DMS153 (cell line): ENCODE measurements at places on chromosomes 12 and 14.

GRCh38 chr14:76908834-76909233 is 82.6 kb downstream of the LRRC74A start:
- DNase-seq: no peak

DNA sequence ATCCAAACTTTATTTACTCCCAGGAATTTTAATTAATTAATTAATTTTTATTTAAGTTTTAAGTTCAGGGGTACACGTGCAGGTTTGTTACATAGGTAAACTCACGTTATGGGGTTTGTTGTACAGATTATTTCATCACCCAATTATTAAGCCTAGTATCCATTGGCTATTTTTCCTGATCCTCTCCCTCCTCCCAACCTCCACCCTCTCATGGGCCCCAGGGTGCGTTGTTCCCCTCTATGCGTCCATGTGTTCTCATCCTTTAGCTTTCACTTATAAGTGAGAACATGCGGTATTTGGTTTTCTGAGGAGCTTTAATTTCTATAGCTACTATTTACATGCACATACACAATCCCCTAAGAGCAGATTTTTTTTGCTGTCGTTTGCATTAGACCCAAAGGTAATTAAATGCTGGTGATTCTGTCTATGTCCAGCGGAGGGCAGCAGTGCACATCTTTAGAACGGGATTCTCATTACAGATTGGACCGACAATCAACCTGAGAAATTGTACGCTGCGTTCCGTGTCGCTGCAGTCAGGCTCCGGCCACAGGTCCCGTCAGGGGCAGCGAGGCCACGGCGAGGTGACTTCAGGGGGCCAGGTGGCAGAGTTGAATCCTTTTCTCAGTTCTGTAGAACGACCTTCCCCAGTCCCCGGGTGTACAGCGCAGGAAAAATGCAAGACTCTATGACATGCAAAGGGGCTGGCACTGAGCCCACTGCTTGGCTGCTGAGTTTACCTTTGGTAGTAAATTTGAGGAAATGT is 11.6 kb downstream of the TMEM30B start:
- DNase-seq: peak; percentile 60

- DNase-seq: no peak
These were observed 239.4 kb upstream of the PDE3A start for GRCh38 chr12:20128928-20129327.

- DNase-seq: no peak
These were observed 90.9 kb upstream of the CPM start for GRCh38 chr12:69023840-69024239.

DNA sequence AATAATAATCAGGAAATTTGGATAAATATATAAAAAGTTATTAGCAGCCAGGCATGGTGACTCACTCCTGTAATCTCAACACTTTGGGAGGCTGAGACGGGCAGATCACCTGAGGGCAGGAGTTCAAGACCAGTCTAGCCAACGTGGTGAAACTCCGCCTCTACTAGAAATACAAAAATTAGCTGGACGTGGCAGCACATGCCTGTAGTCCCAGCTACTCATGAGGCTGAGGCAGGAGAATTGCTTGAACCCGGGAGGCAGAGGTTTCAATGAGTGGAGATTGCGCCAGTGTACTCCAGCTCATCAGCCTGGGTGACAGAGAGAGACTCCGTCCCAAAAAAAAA is 64.5 kb downstream of the SYT1 start:
- no peak for DNase-seq

DNA sequence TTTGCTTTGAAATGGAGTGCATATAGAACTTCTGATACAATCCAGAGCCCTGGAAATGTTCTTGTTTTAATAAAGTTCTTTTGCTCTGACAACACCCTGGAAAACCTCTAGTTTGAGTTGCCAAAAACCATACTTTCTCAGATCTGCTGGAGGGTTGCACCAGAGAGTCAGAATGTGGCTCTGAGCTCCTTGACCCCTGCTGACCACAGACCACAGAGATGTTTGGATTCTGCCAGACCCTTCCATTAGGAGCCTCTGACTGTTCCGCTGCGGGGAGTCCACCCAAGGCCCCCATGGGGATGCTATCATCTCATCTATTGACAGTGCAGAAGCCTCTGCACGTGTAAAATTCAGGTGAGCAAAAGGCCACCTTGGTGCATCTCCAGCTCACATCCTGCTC is 332.6 kb downstream of the GLT1D1 start:
- no peak for DNase-seq

- DNase-seq: no peak
These were observed 72.4 kb upstream of the SSTR1 start for GRCh38 chr14:38135106-38135867.

DNA sequence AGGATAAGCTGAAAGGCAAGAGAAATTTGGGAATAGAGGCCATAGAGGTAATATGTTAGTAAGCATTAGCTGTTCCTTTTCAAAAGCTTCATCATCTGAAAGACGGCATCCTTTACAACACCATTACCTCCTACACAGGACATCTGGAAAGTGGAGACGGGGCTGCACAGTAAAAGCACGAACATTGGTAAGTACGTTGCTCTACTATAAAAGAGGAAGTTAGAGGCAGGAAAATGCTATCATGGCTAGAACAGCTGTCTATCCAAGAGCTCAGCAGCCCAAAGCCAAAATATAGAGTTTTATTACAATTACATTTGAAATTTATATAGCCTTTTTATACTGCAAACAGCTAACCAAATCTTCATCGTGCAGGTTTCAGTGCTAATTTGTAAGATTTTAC is 172.3 kb upstream of the GRIP1 start:
- DNase-seq: no peak

DNA sequence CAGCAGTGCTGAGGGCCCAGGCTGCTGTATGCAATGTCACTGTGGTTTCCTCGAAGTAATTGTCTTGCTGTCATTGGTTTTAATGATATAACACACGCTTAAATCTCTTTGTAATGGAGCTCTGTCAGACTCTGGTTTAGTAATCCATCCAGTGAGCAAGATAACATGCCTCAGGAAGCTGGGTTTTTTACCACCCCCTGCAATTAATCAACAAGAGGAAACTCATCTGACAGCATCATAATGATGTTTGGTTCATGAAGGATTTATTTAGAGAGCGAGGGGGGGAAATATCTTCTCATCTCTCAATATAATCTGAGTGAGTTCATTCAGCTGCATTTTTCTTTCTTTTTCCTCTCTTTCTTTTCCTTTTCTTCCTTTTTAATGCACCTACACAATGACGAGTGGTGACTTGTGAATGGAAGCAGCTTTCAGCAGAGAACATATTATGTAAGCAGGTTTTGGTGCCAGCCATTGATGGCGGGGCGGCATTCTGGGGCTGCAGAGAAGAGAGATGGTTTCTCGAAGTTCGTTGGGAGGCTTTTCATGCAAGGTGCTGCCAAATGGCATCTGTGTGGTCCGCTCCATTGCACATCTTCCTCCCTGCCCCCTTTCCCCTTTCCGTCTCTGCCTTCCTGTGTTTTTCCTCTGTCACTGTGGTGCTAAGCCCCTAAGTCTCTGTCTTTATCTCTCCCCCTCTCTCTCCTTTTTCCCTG is 6.7 kb downstream of the RPH3A start:
- no peak for DNase-seq

GRCh38 chr12:14665354-14666348 is 30.7 kb downstream of the GUCY2C start:
- peak; percentile 93 for DNase-seq

DNA sequence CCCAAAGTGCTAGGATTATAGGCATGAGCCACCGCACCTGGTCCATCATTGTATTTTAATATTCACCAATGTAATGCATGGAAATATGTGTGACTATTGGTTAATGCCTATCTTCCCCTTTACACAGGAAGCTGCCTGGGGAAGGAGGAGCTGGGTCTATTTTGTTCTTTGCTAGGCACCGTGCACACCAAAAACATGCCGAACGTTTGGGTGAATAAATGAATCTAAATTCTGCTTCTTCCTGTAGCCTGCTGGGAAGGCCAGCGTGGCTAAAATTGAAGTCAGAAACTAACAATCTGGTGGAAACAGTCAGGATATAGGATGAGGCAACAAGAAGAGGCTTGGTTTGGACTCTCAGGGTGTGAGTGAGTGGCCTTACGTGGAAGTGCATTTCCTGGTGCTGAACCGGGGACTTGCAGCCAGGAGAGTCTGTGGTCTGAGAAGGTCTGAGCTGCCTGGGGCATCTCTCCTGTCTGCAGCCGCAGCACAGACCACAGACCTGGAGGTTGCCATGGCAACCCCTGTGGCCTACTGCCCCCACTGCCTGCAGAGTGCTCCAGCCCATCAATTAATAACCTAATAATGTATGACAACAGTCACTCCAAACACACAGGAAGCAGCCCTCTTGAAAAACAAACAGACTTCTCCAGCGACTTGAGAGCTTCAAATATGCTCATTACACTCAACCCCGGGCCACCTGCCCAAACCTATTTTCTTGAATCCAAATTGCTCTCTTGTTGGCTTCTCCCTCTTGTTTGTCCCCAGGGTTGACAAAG is 5.5 kb upstream of the GPR68 start:
- peak; percentile 88 for DNase-seq

DNA sequence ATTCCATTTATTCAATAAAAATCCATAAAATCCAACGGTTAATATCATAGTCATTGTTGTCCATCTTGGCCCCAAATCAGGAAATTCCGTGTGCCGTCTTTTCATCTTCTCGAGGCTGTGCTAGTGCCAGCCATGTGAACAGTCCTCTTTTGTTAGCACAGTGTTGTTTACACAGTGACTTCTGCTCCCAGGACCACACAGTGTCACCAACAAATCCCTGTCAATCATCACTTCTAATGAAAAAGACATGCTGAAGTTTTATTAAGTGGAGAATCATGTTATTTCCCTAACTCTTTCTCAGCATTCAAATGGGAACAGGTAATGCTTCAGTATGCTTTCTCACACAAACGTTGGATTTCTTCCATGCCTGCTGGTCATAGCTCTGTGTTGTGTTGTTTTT is 1.9 kb upstream of the SLCO1A2 start:
- no peak for DNase-seq

DNA sequence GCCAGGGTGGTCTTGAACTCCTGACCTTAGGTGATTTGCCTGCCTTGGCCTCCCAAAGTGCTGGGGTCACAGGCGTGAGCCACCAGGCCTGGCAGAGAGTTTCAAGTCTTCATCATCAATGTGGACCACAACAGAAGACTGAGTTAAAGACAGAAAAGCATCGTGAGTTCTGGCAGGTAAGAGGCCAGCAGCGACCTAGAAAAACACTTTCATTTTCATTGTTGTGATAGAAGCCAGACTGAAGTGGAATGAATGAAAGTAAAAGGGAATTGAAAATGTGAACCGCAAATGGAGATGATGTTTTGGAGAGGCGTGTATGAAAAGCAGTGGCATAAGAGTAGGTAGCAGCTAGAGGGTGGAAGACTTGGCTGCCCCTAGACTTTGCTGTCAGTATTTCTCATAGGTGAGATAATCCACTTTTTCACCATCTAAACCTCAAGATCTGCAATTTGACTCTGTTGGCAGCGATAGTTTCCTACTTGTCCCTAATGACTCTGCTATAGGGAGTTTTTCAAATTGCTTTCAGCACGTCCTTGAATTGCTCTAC is 47.1 kb upstream of the PLEKHA5 start:
- no peak for DNase-seq

GRCh38 chr12:88733008-88733407 is 152.7 kb upstream of the KITLG start:
- no peak for DNase-seq

GRCh38 chr12:108750526-108750925 is 19.2 kb upstream of the CORO1C start:
- no peak for DNase-seq

GRCh38 chr14:106790189-106791036 is 1264.0 kb downstream of the TMEM121 start:
- peak; percentile 8 for DNase-seq

- DNase-seq: no peak
These were observed 32.3 kb downstream of the TSPAN8 start for GRCh38 chr12:71125515-71125914.

DNA sequence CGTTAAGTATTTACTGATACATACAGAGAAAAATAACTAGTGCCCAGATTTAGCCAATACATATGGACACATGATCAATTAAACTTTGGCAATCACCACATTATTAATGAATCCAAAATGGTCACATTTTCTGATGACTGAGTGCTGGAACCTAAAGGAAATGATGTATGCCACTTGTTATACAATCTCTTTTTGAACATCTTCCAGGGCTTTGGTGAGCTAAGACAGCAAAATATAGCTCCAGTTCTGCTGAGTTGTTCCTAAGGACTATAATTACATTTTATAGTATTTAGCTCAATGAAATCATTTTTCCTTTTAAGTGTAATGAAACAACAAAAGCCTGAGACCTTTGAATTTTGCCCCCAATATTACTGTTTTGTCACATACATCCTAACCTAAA is 329.1 kb upstream of the ATP2B1 start:
- DNase-seq: no peak

DNA sequence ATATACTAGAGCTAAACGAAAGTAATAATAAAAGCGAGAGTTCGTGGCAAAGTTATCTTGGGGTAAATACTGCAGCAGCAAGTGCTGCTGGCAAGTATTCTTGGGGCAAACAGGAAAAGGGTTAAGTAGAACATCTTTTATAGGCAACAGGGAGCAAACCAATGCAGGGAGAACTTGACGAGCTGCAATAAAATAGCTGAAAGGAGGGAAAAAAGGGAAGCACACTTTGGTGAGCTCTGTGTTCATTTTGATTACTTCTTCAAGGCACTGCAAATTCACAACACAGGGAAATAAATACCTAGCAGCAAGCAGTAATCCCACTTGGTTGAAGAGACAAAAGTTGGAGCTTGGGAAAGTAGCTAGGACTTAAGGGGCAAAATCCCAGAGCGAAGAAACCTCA is 42.3 kb upstream of the TTC7B start:
- no peak for DNase-seq

- no peak for DNase-seq
These were observed 20.1 kb downstream of the CGRRF1 start for GRCh38 chr14:54529811-54530210.

DNA sequence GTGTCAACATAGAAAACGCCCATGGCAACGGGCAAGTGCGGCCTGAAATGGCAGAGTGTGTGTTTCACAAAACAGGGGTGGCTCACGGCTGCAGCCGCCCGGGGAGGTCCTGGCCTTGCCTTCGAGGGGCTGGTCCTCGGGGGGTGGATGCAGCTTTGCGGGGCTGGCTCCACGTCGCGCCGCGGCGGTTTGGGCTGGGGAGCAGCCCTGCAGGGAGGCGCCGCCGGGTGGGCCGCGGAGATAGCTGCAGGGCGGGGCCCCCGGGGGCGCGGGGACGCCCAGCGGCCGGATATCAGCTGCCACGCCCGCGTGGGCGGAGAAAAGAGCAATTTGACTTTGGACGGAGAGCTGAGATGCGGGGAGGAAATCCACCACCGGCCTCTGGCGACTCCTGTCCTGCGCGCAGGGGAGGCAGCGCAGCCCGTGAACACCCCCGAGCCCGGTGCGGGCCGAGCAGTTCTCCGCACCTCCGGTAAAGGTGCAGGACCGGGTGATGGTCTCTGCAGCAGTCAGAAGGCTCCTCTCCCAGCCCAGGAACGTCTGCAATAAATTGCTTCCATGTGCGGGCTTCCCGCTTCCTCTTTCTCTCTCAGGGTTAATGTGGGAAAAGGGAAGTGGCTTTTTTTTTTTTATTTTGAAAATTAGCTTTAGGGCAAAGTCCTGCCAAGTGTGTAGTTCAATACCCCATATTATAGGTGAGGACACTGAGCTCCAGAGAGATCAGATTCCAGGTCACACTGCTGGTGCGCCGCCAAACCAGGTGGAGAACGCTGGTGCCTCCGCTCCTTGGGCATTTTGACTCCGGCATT is 110.5 kb downstream of the ARF6 start:
- DNase-seq: peak; percentile 56
